ENCODE measurements at places on chromosomes 6 and 20.
A peak's percentile ranks its signal among the peaks of the same experiment; 100 is the strongest.

GRCh38 chr20:25045343-25045712 is 12.6 kb downstream of the ACSS1 start:
- DNase-seq: no peak

DNA sequence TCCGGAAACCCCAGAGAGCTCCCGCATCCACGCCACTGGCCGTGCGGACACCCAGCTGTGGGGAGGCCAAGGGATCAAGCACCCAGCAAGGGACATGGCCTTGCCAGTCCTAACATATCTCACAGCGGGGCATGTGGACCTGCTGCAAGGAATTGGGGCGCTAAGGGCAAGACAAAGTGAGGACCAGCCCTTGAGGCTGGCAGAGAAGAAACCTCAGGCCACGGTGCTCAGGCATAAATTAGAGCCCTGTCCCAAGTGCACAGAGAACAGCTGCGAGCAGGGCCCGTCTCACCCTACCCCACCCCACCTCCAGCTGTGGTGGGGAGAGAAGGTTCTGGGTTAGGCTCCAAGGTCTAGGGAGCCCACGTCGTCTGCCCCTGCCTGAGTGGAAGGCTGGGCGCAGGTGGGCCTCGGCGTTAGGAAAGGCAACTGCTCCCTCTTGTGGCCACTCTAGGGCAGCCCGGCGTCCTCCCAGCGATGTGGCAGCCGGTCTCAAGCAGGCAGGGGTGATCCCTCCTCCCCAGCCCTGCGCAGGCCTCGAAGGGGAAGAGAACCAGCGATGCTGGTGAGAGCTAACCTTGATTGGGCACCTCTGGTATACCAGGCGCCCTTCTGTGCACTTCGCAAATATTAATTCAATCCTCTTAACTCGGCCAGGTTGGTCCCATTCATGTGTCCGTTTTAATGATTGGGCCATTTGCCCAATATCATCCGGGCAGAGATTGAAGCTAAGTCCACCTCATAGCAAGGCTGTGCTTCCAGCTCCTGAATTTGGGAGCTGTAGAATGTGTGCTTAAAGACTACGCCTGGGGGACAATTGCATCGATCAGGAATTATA is 235.8 kb downstream of the NFATC2 start:
- DNase-seq: peak; percentile 63

- no peak for DNase-seq
These were observed 5.6 kb downstream of the SMIM29 start for GRCh38 chr6:34243131-34243771.

- no peak for DNase-seq
These were observed 251.0 kb downstream of the ATXN1 start for GRCh38 chr6:16510245-16510644.

GRCh38 chr6:135030056-135030473 is 24.6 kb downstream of the HBS1L start:
- no peak for DNase-seq

GRCh38 chr20:19504251-19504650 is 253.8 kb upstream of the RIN2 start:
- no peak for DNase-seq

All from stimulated activated CD4-positive, alpha-beta T cell treated with anti-CD3 and anti-CD28 coated beads, Interleukin-12 subunit alpha, Interleukin-12 subunit beta, amount 100 ng/mL, for 48 hours (primary cell).